NCI-H526 treated with DMSO at 0.1 percent for 48 hours (cell line): ENCODE measurements at places on chromosomes 11 and 22.

- DNase-seq: no peak
Measured at GRCh38 chr11:1395773-1396374, 6.1 kb downstream of the BRSK2 start.

DNA sequence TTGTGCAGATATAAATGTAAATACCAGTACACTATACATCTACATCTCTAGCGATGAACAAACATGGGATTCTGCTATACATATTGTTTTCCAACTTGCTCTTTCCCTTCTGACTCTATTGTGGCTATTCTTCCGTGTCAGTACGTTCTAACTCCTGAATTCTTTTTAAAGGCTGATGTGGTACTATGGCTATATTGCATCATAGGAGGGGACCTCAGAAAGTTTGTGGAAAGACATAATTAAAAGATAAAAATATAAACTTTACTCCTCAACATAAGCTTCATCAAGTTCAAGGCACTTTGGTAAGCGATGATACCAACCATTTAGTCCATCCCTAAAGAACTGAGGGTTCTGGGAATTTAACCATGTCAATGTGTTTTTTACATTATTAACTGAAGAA is 72.8 kb downstream of the LDLRAD3 start:
- DNase-seq: no peak

DNA sequence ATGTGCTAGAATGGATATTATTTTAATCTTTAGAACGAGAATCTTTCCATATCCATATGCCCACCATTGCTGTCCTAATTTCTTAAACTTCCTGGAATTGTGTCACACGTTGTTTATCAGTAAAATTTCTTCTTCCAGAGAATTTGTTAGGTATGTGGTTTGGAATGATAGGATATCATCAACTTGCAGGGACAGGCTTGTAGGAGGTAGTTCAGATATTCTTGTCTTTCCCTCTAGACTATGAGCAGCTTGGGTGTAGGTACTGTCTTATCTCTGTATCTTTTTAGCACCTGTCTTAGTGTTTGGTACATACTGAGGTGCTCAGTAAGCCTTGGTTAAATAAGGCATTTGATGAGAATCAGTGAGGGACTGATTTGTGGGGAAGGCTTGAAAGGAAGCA is 3.4 kb downstream of the CTNND1 start:
- peak; percentile 69 for DNase-seq

DNA sequence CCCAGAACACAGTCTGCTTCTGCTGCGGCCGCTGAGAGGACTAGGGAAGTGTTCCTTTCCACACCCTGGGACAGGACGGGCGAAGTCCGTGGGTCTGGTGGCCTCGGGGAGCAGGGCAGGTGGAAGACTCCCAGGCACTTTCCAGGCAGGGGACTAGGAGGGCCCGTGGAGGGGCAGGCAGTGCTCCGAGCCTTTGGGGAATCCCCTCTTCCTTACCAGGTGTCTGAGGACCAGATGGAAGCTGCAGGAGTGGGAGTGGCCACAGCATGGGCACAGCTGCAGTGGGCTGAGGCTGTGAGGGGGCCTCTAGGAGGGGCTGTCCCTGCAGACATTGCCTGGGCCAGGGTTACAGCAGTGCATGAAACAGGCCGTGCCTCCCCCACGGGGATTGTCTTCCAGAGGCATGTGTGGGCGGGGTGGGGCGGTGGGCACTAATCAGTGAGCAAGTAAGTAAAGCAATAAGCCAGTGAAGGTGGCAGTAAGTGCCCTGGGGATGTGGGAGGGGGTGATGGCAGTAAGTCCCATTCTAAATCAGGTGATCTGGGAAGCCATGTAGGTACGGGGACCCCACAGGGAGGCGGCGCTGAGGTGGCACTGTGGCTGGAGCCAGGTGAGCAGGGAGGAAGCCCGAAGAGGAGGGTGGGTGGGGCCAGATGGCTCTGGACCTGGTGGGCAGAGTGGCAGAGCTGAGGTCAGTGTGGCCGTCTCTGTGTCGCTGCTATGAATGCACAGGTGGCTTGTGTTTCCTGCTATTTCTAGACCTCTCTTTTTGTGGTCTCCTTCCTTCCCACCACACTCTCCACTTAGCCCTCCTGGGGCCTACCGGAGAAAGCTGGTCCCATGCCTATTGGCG is 66.4 kb downstream of the CTTN start:
- no peak for DNase-seq

GRCh38 chr22:41028841-41029240 is 63.6 kb upstream of the EP300 start:
- no peak for DNase-seq

GRCh38 chr11:32418836-32419235 is 16.5 kb downstream of the WT1 start:
- DNase-seq: no peak

- no peak for DNase-seq
Measured at GRCh38 chr22:25655371-25655935, 86.5 kb upstream of the MYO18B start.

DNA sequence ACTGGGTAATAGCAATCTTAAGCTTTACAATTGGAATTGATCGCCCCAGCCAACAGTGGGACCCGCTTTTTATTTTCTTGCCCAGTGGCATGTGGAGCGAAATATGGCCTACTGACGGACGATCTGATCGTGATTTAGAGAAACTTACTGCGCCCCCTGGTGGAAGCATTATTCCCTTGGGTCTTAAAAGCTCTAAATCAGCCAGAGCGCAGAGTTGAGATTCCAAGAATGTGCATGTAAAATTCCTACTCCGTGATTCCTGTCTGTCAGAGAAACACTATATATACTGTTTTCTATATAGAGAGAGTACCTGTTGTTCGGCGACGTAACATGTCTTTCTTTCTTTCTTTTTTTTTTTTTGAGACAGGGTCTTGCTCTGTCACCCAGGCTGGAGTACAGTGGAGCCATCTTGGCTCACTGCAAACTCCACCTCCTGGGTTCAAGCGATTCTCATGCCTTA is 3.7 kb upstream of the DPF2 start:
- peak; percentile 80 for DNase-seq

DNA sequence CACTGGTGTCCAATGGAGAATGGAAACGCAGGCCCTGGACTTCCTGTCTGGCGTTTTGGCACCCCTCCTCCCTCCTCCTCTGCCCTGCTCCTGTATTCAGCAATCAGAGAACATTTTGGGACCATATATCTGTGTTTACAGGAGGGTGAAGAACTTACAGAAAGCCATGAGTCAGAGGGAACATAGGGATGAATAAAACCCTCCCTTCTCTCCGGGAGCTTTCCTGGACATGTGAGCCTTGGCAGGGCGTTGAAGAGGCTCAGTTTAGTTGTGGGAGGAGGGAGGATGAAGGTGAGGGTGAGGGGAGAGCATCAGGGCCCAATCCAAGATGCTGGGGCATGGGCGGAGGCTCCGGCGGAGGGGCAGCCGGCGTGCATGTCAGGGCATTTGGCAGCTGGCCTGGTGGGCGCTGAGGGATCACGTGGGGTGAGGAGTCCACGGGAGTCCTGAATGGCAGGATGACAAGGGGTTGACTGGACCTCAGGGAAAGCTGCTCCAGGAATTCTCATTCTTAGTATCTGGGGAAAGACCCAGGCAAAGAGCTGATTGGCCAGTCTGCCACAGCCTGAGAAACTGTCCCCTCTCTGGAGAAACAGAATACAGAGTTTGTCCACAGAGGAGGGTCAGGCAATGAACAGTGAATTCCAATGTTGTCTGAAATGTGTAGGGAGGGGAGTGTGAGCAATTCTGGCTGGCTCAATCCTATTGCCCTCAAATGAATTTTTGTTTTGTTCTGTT is 28.9 kb downstream of the MICAL2 start:
- DNase-seq: no peak

DNA sequence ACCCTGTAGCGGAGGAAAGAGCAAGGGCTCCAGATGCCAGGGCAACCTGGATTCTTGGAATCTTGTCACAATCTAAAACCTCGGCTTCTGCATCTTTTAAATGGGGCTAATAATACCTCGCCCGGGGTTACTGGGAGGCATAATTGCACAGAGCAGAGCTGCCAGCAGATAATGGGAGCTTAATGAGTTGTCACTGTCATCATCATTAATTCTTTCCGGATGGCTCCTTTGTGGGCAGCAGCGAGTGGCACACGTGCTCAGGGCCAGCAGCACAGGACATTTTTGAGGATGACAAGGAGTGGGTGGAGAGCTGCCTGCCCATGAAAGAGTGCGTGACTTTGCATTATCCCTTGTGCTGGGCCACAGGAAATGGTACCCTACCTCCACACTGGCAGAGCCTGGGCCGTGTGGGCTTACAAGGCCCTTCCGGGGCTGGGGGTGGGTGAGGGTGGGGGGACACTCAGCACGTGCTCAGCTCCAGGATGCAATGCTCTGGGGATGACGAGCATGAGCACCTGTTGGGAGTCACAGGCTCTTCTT is 5.7 kb downstream of the PDGFB start:
- DNase-seq: no peak

DNA sequence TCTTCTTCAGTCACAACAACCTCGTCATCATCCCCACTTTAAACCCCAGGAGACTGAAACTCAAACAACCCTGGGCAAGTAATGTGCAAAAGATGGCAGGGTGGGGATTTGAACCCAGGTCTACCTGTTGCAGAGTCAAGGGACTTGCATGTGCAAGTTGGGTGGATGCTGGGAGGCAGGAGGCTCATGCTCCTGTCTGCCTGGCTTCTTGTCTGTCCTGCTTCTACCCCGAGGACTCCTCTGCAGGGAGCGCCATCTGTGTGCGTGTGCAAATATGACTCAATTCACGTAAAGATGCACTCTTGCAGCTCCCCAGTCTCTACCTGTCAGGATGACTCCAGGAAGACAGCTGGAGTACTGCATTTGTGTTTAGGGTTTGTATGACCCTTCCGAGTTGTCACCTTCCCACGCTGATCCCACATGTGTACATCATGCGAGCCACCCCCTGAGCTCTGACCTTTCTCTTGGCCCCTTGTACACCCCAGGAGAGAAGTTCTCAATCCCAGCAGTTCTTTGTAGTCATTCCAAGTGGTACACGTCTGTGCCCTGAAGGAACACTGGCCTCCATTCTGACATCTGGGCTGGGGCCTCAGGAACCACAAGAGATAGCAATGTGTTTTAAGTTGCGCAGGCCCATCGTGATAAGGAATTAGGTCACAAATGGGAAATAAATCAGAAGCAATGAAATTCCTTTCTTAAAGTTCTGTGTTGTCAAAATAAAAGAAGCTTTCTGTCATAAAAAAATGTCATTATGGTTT is 95.7 kb downstream of the CWC15 start:
- DNase-seq: no peak

DNA sequence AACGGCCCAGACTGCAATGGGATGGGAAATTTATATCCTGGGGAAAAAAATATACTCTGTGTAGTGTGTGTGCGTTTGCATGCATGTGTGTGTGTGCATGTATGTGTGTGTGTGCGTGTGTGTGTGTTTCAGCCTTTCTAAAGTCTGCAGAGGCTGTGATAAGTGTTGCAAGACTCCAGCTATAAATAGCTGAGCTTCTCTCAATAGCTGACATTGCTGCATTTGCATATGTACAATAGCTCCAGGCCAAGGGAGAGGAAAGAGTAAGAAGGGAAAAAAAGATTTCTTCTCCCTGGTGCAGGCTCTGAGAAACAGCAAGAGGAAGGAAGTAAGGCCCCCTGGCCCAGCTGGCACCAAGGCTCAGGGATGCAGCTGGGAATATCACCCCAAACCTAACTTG is 483.0 kb downstream of the MN1 start:
- peak; percentile 40 for DNase-seq

DNA sequence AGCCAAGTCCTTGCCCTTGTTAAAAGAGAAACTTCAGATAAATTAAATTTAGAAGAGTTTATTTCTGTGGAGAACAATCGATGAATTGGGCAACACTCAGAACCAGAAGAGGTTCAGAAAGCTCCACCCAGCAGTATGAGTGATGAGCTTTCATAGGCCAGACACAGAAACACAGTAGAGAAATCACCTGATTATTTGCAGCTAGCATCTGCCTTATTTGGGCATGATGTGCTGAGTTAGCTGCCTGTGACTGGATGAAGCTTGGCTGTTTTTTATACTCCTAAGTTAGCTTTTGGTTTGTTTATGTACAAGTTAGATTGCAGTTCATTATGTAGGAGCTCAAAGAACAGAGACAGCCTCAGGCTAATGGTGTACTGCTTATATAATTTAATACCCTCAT is 269.5 kb upstream of the SESN3 start:
- no peak for DNase-seq

DNA sequence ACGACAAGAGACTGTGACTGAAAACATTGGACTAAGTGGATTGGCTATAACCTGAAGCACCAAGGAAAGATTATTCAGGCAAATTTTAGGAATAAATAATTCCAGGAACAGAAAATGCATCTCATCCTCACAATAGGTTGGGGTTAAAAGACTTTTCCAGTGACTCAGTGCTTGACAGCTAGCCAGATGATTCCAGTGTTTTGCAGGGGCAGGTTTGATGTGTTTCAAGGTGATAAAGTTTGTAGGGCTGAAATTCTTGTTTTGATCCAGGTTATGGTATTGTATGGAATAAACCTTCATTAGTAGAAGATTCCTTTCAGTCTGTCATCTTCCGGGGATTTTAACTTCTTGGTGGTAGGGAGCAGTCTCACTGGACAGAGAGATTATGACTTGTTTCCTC is 2.3 kb downstream of the EXT2 start:
- no peak for DNase-seq

DNA sequence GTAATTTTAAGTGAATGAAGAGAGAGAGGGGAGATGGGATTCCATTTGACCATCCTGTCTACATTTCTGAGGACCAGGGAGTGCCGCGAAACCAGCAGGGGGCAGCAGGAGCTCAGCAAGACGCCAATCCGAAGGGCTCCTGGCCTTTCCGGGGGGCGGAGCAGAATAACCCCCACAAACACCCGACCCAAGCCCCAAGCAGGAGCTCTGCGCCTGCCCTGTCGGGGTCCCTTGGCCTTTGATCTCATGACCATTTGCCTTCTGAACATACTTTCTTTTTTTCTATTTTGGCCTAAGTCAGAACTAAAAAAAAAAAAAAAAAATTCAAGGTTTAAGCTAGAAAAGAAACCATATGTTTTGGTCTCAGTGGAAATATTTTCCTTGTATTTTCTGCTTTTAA is 21.9 kb upstream of the SCN2B start:
- DNase-seq: peak; percentile 79

DNA sequence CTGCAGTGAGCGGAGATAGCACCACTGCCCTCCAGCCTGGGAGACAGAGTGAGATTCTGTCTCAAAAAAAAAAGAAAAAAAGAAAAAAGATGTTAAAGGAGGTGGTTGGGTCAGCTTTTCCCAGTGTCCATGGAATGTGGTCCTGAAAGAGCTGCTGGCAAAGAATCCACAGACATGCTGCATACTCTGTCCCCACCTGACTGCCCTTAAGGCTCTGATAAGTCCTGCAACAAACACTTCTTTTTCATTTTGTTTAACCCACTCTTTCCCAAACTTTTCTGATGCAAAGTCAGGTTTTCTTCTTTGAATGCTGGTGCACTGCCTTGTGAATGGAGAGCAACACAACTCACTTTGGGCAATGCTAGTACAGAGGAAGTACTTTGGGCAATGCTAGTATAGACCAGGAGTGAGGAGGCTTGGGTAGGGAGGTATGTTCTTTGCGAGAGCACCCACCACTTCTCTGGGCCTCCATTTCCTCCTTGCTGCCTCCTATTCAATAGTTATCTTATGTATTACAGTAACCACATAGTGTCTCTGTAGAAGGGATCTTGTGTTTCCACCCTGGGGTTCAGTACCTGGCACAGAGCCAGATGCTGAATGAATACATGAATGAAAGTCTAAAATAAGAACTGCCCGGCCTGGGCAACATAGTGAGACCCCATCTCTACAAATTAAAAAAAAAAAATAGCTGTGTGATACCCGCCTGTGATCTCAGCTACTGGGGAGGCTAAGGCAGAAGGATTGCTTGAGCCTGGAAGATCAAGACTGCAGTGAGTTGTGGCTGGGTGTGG is 18.9 kb downstream of the LIF start:
- no peak for DNase-seq
